ENCODE measurements at places on chromosomes 11 and 22.

DNA sequence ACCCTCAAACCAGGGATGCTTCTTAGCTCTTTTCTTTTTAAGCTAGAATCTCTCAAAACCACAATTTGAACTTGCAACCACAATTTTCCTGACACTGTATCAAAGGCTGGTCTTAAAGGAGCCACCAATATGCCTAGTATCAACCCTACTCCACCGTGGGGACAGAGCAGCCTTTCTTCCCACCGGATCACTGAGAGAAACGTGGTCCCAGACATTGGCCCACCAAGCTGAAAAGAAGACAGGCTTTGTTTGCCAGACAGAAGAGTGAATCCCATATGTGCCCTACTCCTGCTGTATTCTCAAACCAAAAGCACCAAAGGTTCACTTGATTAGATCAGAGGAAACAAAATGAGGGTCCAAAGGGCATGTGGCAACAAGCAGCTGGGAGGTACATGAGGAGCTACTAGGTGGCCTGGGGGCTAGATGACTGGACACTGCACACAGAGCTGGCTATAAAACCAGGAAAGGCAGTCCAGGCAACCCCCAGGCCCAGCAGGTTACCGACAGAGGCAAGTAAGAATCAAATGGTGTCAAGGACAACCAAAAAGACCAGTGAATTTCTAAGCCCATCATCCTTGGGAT lies 3.6 kb upstream of the VWCE start:
- DNase-seq: no peak

GRCh38 chr11:122271137-122271536 lies 155.1 kb upstream of the BLID start:
- no peak for DNase-seq

- no peak for DNase-seq
Measured at GRCh38 chr11:72245263-72245816, 1.4 kb upstream of the PHOX2A start.

DNA sequence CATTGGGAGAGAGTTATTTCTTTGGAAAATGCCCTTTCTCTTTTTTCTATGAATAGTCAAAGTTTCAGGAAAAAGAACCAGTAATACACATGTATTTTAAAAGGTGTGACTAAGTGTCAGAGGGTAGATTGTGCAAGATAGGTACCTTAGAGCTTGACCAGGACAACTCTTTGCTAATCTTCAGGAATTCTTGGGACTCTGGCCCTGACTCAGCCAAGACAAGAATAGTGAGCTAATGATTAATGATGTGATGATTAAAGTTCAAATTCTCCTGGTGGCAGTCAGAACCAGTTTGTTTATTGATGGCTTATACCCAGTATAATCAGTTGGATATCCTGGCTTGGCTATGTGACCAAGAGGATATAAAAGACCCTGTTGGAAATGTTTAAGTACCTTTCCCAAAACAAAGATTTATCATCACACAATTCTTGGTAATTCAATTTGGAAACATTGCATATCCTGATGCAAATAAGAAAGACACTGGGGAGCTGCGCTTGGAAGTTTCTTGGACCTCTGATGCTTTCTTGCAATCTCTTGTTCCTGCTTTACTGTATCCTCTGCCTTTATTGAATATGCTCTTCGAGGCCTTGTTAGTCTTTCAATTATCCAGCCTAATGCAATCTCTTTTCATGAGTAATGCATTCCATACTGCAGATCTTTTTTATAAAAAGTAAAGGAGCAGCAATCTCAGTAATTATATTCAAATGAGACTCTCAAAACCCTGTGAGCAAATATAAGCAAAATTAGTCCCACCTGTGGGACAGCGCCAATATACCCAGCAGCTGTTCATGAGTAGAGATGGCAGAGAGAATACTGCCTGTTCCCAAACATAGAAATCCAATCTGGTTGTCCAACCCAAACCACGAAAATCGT lies 48.0 kb upstream of the CEP126 start:
- DNase-seq: no peak

- no peak for DNase-seq
Measured at GRCh38 chr11:113623114-113623513, 83.0 kb downstream of the TMPRSS5 start.

GRCh38 chr11:1373536-1374214 lies 16.1 kb upstream of the BRSK2 start:
- no peak for DNase-seq

DNA sequence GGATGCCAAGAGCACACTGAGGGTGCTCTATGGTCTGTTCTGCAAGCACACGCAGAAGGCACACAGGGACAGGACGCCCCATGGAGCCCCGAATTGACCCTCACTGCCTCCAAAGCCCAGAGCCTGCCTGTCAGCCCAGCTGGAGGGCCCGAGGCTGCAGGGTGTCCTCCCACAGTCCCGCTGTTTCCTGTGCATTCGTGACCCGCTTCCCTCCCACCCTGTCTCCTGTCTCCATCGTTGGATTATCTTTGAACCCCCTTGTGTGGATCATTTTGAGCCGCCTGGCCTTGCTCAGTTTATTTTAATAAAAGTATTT lies 25.6 kb downstream of the PARVG start:
- DNase-seq: no peak

- DNase-seq: no peak
Measured at GRCh38 chr11:12280838-12281565, 96.4 kb upstream of the PARVA start.

- DNase-seq: no peak
Measured at GRCh38 chr11:112778091-112778876, 182.9 kb upstream of the NCAM1 start.

DNA sequence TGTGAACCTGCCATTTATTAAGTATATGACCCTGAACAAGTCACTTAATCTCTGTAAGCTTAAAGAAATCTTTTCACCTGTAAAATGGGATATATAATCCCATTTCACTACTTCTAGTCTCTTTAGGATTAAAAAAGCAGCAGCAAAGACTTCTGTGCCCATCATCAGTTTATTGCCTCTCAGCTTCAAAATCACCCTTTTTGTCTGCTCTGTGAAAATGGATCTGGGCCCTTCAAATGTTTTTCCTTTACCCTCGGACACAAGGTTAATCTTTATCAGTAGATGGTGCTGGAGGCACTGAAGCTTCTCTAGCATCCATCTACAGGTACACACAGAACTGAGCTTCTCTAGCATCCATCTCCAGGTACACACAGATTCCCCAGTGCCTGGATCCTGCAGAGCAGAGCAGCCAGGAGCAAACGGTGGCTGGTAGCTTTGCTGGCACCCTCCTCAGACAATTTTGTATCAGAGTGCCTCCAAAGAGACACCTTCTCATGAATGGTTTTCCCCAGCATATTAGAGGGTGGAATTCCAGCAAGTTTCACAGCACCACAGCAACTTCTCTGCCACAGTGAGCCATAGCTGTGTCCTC lies 56.8 kb downstream of the CADM1 start:
- no peak for DNase-seq

DNA sequence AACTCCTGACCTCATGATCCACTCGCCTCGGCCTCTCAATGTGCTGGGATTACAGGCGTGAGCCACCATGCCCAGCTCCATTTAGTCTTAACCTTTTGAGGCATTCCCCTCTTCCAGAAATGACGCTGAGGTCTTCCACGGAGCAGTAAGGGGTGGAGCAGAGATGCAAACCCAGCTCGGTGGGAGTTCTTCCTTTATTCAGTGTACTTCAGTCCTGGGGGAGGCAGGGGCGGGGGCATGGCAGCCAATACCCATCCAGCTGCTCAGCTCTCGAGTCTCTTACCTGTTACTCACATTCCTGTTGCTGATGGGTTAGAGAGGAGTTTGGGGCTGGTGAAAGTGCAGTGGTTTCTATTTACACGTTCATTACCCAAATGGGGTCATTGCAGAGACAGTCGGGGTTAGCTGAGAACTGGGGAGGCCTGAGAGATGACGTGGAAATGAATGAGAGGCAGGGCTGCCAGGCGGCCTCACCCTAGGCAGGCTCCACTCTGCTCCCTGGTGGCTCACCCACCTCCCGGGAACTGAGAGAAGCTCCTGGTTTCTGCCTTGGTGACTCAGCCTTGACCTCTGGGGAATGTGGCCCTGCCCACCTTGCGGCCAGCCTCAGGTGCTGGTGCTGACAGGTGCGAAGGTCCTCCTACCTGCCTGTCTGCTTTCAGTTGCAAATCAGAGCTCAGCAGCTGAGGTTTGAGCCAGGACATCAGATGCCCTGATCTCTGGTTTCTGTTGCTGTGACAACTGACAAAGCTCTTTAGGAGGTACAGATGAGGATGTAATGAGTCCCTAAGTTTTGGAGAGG lies 13.4 kb upstream of the ST14 start:
- DNase-seq: no peak

DNA sequence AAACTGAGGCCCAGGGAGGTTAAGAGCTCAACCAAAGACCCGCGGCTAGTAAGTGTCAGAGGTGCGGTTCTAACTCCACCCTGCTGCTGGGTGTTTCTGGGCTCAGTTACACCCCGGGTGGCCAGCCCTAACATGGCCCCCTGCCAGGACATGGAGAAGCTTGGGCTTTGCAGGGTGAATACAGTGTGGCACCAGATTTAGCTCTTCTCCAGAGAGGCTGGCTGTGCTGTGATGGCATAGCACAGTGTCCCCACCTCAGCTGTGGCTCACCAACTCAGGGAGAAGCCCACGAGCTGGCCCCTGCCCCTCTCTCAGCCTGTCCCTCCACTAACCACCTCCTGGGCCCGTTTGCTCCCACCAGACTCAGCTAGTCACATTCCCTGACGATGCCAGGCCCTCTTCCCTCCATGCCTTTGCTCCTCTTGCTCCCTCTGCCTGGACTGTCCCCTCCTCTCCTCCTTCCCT lies 7.0 kb downstream of the UCP3 start:
- no peak for DNase-seq

DNA sequence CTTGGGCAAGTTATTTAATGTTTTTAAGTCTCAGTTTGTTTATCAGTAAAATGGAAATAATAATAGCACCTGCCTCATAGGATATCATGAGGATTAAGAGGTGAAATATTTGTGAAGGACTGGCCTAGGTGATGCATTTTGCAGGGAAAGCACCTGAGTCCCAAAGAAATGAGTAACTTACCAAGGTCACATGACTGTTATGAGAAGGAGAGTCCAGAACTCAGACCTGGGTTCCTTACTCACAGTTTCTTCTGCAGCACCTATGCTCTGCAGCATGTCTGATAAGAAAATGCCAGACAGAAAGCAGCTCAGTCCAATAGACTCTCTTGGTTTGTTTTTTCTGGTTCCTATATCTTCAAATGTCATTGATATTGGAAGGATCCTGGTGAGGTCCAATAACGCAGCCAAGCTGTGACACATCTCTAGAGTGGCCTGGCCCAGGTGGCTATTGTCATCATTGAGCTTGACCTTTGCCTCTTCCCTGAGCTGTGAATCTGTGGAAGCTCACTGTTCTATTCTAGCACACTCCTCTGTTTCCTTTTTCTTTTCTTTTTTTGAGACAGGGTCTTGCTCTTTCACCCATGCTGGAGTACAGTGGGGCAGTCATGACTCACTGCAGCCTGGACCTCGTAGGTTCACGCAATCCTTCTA lies 174.7 kb upstream of the NAV2 start:
- DNase-seq: no peak

GRCh38 chr11:36034551-36035331 lies 90.9 kb downstream of the LDLRAD3 start:
- no peak for DNase-seq

DNA sequence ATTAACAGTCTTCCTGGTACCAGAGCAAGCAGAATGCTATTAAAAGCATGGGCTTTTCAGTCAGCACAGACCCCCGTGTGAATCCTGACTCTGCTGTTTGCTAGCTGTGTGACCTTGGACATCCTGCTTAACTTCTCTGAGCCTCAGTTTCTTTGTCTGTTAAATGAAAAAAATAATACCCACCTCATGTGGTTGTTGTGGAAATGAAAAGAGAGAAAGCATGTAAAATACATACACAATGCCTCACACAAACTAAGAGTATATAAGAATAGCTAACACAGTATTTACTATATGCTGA lies 39.5 kb downstream of the AHNAK start:
- no peak for DNase-seq

- DNase-seq: no peak
Measured at GRCh38 chr11:623349-623869, 1.3 kb downstream of the CDHR5 start.

DNA sequence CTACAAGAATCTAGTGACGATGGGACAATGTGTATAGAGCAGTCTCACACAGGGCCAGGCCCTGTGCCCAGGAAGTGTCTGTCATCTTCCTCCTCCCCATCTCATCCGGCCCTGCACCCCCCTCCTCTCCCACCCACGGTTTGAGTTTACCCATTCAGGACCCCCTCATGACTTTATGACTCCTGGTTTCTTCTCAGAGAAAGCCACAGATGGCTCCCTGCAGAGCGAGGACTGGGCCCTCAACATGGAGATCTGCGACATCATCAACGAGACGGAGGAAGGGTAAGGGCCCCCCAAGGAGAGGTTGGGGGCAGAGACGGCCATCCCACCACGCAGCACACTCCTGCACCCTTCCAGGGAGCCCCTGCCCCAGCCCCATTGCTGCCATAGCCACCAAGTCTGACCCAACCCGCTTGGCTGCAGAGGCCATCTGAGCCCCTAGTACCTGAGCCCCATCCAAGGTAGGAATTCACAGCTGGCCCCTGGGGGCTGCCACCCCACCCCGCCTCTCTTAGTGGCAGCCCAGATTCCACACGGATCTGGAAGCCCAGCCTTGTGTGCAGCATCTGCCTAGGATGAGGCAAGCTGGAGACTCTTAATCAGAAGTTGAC lies 18.1 kb downstream of the TOM1 start:
- no peak for DNase-seq

GRCh38 chr11:89420981-89421380 lies 70.2 kb downstream of the NOX4 start:
- DNase-seq: no peak

DNA sequence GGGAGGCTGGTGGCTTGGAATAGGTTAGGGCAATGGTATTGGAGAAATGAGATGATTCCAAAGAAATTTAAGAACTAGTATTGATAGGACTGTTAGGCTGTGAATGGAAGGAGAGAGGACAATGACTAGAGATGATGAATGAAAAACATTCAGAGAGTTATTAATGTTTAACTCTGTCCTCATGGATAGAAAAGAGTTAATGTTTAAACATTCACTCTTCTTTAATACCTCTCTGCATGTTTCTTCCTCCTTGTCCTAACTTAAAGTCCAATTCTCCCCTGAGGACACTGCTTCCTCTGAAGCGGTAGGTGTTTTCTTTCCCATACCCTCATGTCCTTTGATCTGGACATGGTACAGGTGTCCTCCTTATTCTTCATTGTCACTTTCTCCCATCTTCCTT lies 13.4 kb downstream of the CHEK1 start:
- DNase-seq: no peak

- no peak for DNase-seq
Measured at GRCh38 chr22:33699176-33699575, 221.1 kb downstream of the LARGE1 start.
